HepG2 (cell line): ENCODE measurements at places on chromosomes 2 and 18.

GRCh38 chr2:124662946-124663644 lies 638.0 kb downstream of the CNTNAP5 start:
- no peak for DNase-seq

- no peak for DNase-seq
Measured at GRCh38 chr2:190628591-190629319, 20.1 kb upstream of the NAB1 start.

- peak; percentile 25 for DNase-seq
Measured at GRCh38 chr2:65033178-65033577, 23.0 kb upstream of the CEP68 start.

DNA sequence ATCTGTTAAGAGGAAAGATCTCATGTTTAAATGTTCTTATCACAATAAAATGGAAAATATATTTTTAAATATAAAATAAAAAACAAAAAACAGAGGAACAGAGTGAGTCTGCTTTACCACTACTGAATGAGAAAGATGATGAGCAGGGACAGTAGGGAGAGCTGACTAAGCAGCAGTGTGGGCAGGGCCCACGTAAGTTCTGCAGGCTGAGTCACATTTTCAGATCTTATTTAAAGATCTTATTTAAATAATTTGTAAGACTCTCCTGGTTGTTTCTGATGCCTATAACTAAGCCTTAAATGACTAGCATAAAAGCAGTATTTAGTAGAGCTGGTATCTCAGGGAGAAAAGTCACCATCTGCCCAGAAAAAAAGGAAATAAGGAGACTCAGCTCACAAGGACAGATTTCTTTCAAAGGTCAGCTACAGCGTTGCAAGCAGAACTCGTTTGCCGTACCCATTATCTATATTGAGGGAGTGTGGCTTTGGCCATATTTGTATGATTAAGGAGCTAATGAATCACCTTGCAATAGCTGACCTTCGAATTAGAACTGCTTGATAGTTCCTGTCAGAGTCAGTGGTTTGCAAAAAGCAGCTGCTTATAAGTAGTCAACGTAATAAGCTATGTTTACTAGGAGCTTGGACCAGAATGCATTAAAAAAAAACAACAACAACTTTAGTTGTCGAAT lies 322.1 kb upstream of the CHAC2 start:
- no peak for DNase-seq

GRCh38 chr18:35510076-35510651 lies 12.4 kb upstream of the INO80C start:
- DNase-seq: no peak

- DNase-seq: no peak
Measured at GRCh38 chr18:54928236-54928635, 31.0 kb downstream of the CCDC68 start.

DNA sequence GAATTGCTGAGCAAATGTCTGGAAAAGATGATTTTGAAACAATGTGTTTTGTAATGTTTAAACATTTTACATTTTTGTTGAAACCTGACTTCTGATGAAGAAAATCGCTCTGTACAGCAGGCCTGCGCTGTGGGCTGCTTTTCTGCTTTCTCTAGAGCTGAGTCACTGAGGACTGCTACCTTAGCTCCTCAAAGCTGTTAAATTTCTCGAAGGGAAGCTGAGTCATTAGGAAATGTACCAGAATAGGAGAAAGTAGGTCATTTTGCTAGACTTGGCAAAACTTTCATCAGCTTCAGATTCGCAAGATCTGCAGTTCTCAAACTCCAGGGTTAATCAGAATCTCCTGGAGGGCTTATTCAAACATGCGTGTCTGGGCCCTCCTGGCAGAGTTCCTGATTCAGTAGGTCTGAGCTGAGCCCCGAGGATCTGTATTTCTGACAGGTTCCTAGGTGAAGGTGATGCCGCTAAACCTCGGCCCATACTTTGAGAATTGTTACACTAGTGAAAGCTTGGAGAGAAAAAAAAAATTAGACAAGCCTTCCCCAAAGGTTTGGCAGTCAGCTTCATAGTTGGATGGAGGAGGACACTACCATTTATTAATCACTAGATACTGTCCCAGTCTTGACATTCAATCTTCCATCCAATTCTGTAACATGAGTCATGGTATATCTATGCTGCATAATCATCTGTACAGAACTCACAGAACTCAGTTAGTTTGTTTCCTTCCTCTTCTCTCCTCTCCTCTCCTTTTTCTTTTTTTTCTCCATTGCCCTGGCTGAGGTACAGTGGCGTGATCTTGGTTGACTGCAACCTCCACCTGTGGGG lies 297.6 kb downstream of the PARD3B start:
- no peak for DNase-seq

GRCh38 chr2:226600802-226601201 lies 198.8 kb downstream of the IRS1 start:
- DNase-seq: no peak
